GOT3 (cell line): ENCODE measurements at places on chromosomes 3 and 15.
A peak's percentile ranks its signal among the peaks of the same experiment; 100 is the strongest.

DNA sequence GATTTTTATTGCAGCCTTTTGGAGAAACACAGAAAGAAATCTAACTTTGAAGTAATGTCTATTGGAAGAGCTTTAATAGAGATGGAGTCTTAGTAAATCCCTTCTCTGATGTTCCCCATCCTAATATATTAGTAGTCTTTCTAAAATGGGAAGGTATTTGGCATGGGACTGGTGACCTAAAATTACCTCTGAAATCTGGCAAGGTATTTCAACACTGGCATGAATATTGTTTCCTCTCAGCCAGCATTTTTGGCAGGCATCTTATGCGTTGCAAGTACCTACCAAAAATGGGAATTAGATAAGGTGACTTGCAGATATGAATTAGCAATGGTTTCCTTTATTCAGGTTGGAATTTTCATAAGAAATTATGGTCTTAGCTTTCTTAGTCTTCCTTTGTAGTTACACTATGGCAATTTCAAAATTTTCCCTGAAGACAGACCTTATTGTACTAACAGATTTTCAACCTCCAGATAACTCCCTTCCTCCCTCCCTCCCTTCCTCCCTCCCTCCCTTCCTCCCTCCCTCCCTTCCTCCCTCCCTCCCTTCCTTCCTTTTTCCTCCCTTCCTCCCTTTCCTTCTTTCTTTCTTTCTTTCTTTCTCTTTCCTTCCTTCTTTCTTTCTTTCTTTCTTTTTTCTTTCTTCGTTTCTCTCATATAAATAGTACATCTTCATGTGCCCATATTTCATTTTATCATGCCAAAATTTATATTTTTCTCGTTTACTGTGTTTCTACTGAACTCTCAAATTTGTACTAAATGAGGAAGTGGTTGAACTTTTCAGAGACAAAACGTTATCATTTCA, 168.2 kb upstream of the KCNMB2 start:
- DNase-seq, result no peak

DNA sequence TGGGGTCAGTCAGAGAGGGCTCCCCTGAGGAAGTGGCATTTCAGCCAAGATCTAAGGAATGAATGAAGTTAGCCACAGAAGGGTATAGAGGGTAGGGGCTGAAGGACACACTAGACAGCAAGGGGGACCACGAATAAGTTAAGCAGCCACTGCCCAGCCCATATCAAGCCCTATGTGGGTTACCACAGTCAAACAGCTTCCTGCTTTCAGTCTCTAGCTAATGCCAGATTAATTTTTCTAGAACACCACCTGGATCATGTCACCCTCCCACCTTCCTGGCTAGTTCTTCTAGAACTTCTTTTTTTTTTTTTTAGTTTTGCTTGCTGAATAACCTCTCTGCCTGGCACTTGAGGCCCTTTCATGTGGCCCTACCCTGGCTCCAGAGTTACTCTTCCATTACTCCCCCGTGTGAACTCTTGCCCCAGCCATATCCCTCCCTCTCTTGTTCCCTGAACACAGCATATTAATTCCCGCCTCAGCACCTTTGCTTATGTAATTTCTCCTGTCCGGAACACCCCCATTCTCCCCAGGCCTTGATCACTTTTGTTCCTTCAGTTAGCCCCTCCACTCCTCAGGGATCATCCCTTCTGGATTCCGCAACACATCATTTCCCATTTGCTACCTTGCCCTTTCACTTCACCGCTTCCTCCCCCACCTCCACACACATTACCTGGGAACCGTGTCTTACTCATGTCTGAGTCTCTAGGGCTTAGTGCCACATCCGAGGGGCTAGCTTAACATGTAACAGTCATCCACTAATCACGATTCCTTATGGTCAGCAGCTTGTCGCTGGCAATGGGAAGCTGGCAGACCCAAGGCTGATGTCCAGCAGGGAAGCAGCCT, 20.6 kb upstream of the BNC1 start:
- no peak for DNase-seq

- no peak for DNase-seq
These were observed 812 bp upstream of the IL20RB start for GRCh38 chr3:136956971-136957370.

DNA sequence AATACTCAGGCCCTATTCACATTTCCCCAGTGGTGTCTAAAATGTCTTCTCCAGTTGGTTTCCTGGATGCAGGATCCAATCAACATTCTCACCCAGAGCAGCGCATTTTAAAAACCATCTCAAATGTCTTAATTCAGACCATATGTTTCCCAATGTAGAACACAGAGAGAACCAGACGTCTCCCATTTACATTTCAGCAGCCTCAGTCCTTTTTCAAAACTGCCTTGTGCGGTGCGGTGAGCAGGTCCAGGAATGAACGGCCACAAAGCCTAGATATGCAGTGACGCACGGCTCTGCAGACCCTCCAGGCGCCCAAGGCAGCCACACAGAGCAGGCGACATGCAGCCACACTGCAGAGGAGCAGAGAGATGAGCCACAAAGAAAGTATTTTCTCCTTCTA, 66.1 kb upstream of the MEX3B start:
- no peak for DNase-seq

DNA sequence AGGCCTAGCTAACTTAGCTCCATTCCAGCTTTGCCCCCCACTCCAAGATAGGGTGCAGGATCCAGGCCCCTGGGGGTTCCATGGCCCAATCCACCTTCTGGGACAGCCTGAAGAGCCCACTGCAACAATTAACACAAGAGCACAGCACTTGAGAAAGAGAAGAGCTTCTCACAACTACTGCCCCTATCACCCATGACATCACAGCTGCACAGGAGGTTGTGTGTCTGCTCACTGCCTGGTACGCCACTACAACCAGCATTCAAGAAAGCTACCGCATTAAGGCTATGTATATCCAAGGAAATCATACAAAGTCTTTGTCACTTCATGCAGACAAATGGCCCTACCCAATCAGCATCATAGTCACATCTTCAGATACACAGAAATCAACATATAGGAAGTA, 62.0 kb downstream of the MYO5A start:
- DNase-seq, result no peak

DNA sequence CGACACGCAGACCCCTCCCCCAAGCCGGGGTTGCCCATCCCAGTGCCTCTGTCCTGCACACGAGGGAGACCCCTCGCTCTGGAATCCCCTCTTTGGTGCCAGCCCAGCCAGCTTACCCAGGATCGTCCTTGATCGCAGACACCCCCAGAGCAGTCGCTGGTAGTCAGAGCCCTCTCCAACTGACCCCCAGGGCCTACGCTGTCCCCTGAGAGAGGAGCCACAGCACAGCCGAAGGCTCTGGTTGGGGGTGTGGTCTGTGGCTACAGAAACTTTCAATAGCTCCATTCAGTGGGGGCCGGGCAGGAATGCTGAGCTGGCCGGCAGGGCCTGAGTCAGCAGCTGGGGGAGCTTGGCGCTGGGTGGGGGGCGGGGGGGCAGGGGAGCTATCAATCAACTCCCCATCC, at the start of gene LCTL:
LCTL (minus strand) TSS at position 258 of the 404 bp plus-strand sequence. CDS start 633 bp downstream, outside the sequence.
- DNase-seq, result peak; percentile 31

DNA sequence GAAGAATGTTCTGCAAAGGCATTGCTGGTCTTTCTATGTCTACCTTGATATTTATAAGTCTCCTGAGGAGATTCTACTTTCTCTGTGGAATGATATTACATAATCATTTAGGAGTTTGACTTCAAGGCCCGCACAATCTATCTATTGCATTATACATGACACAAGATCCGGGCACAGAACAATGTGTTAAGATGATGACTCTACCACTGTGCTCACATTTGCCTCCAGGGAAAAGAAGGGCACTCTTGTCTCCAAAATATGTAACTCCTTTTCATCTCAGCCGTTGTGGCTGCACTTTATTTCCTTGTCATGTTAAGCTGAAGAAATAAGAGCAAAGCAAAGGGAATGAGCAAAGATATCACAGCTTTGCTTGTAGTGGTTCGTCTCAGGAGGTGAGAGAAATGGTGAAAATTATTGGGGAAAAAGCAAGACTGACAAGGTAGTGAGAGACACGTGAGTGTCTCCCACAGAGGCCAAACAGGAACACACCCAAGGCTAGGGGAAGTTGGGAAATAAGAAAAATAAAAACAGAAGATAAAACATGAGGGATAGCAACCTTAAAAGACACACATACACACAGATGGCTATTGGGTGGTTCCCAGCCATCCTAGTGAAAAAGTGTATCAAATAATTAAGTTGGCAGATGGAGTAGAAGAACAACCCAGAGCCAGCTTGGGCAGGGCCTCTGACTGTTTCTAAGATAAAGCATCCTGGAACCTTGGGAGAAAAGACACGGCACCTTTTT, 184.3 kb downstream of the P3H2 start:
- DNase-seq, result no peak

- DNase-seq, result peak; percentile 24
These were observed 19.7 kb downstream of the TM4SF4 start for GRCh38 chr3:149494022-149494758.

GRCh38 chr3:69324362-69325025, 61.4 kb downstream of the FRMD4B start:
- no peak for DNase-seq

DNA sequence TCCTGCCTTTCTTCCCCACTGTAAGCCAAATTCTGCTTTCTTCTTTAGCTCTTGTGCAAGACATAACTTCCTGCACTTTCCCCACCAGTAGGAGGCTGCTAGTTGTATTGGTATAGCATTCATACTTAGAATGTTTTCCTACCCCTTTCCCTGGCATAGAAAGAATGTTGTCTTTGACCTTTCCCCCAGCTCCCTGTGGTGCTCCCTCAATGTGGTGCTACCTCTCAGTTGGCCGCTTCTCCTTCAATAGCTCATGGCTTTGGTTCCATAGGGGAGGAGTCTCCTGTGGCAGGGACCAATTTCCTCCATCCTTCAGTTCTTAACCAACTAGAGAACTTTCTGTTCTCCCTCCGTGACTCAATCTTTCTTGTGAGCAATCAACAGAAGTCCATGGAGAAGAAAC, 67.5 kb upstream of the AKAP13 start:
- no peak for DNase-seq
